Esophagus squamous epithelium (tissue), 5 donors: ENCODE measurements at places on chromosomes 4 and X.

DNA sequence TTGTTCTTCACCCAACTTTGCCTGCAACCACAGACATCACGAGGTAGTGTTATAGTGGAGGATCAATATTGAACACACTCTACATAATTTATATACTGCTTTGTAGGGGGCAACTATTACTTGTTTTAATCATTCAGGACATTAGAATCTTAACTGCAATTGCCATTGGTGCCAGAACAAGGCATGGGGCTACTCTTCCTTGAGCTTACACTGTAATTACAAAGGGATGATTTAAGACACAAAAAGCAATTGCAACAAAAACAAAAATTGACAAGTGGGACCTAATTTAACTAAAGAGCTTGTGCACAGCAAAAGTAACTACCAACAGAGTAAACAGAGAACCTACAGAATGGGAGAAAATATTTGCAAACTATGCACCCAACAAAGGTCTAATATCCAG, 24.0 kb upstream of the DDX53 start:
- DNase-seq = no peak

GRCh38 chrX:41322821-41323603, 10.9 kb upstream of the DDX3X start:
- DNase-seq = no peak

- DNase-seq = no peak
Observed at GRCh38 chrX:153637121-153638040, 9.6 kb upstream of the DUSP9 start.

DNA sequence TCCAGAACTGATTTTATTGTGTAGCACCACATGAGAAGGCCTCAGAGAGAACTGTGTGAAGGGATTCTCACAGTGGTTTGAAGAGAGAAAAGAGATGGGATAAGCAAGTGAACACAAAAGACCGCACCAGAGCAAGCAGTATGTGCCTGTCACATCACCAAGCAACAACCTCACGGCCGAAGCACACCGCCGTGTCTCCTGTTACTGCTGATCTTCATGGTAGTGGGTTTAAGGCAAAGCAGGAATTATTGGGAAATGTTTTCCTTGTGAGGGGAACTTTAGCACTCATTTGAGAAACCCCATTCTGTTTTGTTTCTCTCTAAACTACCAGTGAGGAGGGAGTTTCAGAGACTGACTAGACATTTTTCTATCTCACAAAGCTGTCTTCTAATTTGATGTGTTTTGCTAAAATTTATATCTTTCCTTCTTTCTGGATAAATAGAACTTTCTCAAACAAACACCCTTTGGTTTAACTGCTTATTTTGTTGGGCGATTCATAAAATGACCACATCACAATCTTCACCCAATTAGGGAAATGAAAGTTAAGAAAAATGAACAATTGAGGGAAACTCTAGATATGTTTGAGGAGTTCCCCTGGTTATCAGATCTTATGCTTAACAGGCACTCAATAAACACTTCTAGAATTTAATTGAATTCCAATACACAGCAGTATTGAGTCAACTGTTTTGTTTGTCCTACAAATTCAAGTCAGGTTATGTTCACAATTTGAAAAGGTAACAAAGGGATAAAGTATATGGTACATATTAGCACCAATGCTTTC, 16.5 kb downstream of the SH3KBP1 start:
- DNase-seq = no peak

- DNase-seq = no peak
Observed at GRCh38 chr4:55340266-55340665, 5.8 kb upstream of the SRD5A3 start.

DNA sequence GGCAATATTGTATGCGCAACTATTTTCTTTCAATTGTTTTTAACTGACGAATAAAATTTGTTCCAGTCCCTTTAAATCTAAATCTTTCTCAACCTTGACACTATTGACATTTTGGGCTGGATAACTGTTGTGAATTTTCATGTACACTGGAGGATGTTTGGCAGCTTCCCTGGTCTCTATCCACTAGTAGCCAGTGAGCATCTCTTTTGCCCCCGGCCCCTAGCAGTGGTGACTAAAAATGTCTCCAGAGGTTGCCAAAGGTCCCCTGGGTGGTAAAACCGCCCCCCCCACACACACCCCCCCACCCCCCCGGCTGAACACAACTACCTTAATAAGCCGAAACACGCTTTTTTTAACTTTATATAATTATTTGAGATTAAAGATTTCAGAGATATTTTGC, 514 bp downstream of the FANCB start:
- DNase-seq = no peak

DNA sequence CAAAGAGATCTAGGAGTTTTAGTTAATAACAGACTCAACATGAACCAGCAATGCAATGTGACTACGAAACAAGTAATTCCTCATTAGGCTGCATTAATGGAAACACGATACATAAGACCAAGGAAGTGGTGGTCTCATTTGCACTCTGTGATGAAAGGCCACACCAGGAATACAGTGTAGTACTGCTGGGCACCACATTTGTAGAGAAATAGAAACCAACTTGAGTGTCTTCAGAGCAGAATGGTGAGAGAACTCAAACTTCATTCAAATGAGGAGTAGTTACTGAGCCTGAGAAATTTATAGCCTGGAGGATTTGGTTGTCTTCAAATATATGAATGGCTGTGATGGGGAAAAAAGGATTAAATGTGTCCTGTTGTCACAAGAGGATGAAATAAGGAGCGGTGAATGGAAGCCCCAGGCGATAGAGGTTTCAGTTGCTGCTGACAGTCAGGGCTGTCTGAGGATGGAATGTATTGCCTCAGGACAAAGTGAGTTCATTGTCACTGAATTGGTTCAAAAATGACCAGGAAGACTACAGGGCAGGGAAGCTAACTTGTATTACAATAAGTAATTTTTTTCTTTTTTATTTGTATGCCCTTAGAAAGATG, 50.9 kb downstream of the NFKB1 start:
- no peak for DNase-seq

DNA sequence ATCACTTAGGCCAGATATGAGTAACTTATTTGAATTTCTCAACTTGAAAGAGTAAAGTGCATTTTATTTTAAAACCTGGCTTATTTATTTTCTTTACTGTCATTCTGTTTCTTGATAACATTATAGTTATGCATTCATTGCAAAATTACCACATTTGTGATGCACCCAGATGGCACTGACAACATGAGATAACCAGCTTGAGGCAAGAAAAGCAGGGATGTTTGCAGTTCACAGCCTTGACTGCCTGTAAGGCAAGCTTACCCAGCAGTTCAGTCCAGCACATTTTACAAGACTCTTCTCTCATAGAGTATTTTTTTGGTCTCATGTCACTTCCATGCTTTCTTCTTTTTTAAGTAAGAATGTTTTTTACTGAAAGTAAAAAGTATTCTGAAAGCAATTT, 25.3 kb upstream of the EPGN start:
- DNase-seq = no peak

DNA sequence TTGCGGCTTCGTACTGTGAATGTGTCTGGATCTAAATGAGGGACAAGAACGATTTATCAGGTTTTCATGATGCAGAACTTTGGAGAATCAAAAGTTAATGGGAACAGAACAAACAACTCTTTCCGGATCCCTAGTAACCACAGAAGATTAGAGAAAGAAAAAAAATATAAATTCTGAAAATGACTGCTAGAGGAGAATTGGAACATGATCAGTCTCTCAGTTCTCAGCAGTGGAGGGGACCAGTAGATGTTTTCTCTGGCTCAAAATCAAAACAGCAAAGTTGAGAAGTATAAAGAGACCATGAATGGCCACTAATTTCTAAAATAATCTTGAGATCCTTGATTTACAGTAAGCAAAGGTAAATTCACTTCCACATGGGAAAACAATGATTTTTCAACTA, 38.1 kb upstream of the GK2 start:
- no peak for DNase-seq

DNA sequence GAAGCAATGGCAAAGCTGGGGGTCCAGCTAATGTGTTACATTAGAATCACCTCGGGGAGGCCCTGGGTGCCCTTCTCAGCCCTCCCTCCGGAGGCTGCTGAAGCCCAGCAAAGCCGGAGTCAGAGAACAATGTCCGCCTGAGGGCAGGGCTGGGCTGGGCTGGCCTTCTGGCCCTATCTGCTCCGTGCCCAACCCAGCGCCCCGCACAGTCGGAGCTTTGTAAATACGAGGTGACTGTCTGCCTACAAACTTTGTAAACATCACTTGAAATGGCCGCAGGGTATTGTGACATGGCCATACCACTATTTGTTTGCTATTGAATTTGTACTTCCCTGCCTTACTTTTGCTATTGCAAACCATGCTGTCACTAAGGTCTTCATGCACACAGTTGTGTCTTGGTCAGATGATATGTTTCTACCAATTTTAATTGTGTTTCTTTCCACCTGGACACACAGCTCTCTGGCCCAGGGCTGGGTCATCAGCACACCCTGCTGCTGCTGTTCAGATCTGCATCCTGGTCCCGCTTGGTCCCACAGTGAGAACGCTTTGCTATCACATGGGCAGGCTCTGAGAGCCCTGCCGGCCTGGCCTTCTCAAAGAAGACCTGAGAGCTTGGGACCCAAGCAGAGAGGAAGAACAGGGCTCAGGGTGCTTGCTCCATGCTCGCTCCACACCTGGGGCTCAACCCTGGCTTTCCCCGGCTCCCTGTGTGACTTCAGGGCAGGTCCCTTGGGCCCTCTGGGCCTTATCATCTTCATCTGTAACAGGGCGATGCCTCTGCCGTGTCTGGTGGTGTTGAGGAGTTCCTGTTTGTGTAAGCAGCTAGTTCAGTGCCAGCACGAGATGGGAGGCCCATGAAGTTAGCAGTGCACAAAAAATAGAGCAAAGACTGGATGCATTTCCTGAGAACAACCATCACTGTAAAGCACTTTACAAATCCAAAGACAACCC, 2.3 kb downstream of the S100P start:
- DNase-seq = no peak

DNA sequence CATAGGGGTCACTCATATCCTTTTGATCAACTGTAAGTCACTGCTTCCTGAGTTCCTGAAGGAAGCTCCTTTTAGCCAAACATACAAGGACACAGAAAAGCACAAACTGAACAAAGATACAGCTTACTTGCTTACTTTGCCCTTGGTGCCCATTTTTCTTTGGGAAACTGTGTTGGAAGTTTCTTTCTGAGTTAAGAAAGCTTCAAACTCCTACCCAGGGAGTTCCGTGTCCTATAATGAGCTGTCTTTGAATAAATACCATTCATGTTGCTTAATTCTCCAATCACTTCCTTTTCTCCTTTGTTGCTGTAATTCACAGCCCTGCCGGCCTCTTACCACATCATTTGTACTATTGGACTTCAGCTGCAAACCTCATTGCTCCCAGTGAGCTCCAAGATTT, at the start of gene ADH4:
Gene ADH4 (minus strand): TSS at position 228 of the 400 bp plus-strand sequence. CDS start 75 bp downstream, at position 153.
- DNase-seq = no peak

GRCh38 chr4:177770776-177771175, 328.5 kb upstream of the AGA start:
- DNase-seq = no peak

GRCh38 chr4:109691411-109691920, 11.8 kb downstream of the CASP6 start:
- no peak for DNase-seq

GRCh38 chr4:83738895-83739294, 203.0 kb downstream of the GPAT3 start:
- DNase-seq = no peak

- DNase-seq = no peak
Observed at GRCh38 chr4:67125636-67126514, 419.4 kb downstream of the CENPC start.

GRCh38 chr4:84495118-84495793, 3.8 kb downstream of the NKX6-1 start:
- no peak for DNase-seq

GRCh38 chrX:13483773-13484172, 85.6 kb upstream of the EGFL6 start:
- DNase-seq = no peak

DNA sequence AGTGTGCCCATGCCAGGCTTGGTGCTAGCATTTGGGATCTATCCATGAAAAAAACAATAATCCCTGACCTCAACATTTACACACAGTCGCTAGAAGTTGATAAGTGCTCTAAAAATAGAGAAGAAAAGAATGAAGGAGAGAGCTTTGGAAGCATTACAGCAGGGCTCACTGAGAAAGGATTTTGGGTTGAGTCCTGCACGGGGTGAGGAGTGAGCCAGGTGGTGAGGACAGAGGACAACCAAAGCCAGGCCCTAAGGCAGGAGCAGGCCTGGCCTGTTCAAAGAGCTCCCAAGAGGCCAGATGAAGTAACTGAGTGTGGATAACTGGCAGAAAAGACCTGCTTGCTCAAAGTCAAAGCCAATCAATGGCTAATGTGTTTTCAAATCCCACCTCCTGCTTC, 20.7 kb upstream of the PROM1 start:
- DNase-seq = no peak

DNA sequence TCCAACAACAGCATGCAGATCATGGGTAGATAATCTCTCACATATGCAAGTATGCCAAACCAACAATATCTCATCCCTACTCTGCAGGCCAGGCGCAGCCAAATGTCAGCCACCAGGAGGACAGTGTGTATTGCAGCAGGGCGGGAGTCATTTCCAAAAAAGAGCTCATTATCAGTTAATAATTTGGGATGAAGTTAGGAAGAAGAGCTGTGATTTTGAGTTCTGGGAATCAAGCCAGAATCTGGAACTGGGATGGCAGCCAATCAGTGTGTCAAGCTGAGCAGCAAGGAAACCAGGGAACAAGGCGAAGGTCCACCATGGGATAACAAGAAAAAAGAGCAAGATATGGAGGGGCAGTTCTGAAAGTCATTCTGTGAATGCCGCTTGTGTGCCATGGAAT, 88.2 kb upstream of the CAMK2D start:
- no peak for DNase-seq

DNA sequence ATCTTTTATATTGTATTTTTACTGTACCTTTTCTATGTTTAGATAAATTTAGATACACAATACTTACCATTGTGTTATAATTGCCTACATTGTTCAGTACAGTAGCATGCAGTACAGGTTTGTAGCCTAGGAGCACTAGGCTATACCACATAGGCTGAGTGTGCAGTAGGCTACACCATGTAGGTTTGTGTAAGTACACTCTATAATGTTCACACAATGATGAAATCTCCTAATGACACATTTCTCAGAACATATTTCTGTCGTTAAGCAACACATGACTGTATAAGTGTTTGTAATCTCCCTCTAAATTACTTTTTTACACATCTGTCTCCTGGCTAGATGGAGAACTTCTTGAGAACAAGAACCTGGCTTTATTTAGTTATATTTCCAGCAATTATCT, 40.3 kb downstream of the UCHL1 start:
- DNase-seq = no peak

- DNase-seq = no peak
Observed at GRCh38 chr4:176745902-176746301, 46.8 kb downstream of the VEGFC start.

DNA sequence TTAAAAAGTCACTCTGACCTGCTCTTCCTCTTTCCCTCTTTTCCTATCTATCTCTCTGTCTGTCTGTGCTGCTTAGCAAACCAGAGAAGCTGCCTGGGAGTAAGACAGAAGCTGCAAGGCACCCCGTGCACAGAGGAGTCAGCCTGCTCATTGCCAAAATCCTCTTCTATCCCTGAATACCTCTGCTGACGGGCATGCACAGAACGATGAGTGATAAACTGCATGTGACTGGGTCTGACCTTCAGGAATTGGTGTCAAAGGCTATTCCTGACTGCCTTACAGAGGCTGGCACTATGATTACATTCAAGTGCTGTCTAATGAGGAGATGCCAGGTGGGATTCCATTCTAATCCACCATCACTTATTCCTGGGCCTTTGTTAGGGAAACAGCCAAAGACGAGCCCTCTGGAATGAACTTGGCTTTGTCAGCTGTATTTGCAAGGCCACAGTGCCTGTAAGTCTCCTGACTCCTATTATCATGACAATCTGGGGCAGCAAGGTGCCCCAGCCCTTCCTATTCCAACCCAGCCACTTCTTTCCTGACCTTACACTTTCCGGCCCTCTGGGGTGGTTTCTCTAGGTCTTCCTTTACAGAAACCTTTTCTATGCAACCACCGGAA, 45.4 kb upstream of the CTAG2 start:
- no peak for DNase-seq
